ENCODE measurements at places on chromosomes 5 and 9.

- no peak for DNase-seq
These were observed 226.7 kb upstream of the PTGER4 start for GRCh38 chr5:40452874-40453624.

GRCh38 chr5:39624268-39624886 is 199.6 kb upstream of the DAB2 start:
- DNase-seq = no peak

DNA sequence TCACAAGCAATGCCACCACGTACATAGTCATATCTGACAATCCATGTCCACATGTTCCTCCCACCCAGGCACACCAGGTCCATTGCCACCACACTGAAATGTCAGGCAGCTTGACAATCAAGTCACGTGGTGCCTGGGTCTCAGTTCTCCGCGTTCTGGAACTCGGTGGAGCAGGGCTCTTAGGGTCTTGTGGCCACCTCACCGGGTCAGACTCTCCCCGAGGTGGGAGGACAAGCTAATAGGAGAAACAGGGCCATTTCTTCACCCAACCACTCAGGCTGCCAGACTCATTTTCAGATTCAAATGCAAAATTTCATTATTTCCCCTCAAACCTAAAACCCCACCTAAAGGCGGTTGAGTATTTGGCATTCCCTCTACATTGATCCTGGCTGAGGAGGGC is 200.5 kb upstream of the GAS1 start:
- no peak for DNase-seq

GRCh38 chr5:119079318-119079921 is 8.5 kb downstream of the DMXL1 start:
- peak; percentile 14 for DNase-seq

GRCh38 chr9:135883410-135884089 is 23.8 kb downstream of the CAMSAP1 start:
- DNase-seq = no peak

DNA sequence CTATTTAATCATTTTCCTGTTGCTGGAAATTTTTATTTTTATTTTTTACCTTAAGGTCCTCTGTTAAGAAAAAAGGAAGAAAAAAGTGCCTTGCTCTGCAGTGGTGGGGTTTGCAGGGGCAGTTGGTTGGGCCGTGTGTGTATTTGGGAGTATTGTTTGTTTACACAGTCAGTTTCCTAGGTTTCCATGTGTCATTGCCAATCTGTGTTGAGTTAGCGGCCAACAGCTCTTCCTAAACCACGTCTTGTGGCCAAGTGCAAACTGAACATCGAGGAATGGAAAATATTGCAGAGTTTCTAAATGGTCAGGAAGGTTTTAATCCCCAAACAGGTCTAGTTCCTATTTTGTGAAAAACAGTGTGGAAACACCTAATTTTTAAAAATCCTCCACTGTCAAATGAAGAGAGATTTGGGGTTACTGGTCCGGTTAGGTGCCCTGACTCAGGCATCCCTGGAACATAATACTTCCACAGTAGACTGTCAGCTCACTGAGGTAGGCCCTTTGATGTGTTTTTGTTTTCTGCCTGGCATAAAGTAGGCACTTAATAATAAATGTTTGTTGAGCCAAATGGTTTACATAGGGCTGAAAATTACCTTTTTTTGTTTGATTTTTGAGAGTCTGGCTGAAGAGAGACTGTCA is 37.0 kb downstream of the MAMDC2 start:
- no peak for DNase-seq

GRCh38 chr9:38724754-38725153 is 4.8 kb upstream of the FAM240B start:
- DNase-seq = no peak

Measured in activated naive CD8-positive, alpha-beta T cell treated with anti-CD3 and anti-CD28 coated beads, Interleukin-2, amount 50 U/mL, for 16 hours (primary cell).